ENCODE measurements at places on chromosomes 3 and 15.

- DNase-seq = no peak
Measured at GRCh38 chr3:184578822-184579221, 17.2 kb downstream of the EPHB3 start.

DNA sequence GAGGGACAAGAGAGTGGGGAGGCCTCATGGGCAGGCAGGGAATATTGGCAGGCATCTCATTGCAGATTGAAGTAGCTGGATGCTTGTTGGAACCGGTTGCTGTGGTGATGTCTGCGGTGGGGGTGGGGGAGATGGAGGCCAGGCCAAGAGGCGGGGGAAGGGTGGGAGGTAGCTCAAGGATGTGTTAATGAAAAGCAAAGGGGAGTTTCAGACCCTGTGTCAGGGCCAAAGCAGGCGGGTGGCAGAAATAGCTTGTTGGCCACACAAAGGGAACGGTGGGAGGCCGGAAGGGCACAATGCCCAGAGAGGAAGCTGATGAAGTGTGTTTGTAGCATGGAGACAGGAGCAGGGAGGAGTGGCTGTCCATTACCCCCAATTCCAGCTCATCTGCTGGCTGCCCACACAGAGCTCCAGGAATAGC, 28.0 kb downstream of the CCDC33 start:
- no peak for DNase-seq

- DNase-seq = no peak
Measured at GRCh38 chr3:72439321-72440183, 408.7 kb downstream of the SHQ1 start.

- no peak for DNase-seq
Measured at GRCh38 chr3:98885851-98886250, 15.6 kb downstream of the DCBLD2 start.

GRCh38 chr15:67803996-67804843, 21.1 kb upstream of the SKOR1 start:
- DNase-seq = no peak

- peak; percentile 26 for DNase-seq
Measured at GRCh38 chr3:122074621-122075265, 19.6 kb downstream of the CD86 start.

DNA sequence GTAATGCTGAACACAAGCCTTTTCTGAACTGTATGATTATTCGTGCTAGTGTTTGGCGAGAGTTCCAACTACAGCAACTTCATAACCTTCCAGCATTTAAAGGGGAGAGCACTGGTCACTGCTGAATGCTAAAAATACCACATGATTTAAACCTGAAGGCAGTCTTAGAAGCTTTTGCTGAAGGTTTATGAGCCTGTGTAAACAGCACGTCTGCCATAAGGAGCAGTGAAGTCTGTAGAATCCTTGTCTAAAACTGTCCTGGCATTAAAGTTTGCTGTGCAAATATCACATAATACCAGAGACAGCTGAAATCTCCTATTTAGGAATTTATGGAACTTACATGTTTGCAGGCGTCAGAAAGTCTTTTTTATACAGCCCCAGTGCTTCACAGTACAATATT, 5.9 kb downstream of the SATB1 start:
- DNase-seq = no peak

GRCh38 chr15:49093252-49094105, 47.2 kb upstream of the SECISBP2L start:
- no peak for DNase-seq

DNA sequence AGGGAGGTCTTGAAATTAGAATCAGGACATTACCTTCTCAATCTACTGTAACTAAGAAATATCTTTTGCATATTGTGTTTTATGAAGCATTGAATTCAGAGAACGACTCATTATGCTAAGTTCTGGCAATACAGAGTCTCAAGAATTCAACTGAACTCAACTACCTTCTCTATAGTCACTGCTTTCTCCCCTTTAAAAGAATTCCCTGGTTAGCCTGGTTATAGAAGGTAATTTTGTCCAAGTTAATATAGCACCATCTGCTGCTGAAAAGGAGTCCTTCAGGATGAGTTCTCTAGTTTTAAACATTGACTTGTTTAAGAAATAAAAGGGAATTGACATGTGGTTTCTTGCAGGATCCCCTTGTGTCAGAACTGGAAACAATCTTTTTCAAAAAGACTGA, 60.2 kb downstream of the IL16 start:
- no peak for DNase-seq

DNA sequence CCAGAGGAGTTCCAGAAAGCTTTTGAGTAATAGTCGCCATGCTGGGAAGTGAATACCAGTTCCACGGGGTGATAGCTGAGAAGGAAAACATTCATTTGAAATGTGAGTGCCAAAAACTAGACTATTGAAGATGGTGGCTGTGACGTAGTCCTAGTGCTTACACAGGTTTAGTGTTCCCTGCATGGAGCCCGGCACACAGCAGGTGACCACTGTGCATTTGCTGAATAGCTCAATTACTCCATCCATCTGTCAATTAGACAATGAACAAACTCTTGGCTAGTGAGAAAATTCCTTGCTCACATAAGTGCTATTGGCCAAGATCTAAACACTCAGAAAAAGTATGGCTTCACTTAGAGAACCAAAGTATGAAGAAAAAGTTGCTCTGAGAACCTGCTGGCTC, 448.1 kb upstream of the WNT5A start:
- DNase-seq = no peak

GRCh38 chr3:31096661-31097395, 202.4 kb upstream of the GADL1 start:
- peak; percentile 8 for DNase-seq

DNA sequence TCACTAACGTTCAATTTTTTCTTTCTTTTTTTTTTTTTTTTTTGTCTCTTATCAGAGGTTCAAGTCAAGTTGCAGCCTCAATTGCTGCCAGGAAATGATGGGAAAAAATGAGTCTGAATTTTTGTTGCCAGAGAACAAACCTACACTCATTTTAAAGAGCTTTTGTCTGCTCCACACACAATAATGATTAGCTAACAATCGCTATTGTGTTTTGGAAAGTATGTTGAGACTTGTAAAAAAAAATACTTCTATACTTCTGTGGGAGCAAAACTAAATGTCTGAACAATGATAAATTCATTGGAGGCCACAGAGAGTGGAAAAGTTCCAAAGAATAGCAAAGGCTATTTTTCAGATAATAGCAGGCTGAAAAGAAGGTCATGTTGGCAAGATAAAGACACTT, 176.3 kb upstream of the LMCD1 start:
- DNase-seq = no peak

DNA sequence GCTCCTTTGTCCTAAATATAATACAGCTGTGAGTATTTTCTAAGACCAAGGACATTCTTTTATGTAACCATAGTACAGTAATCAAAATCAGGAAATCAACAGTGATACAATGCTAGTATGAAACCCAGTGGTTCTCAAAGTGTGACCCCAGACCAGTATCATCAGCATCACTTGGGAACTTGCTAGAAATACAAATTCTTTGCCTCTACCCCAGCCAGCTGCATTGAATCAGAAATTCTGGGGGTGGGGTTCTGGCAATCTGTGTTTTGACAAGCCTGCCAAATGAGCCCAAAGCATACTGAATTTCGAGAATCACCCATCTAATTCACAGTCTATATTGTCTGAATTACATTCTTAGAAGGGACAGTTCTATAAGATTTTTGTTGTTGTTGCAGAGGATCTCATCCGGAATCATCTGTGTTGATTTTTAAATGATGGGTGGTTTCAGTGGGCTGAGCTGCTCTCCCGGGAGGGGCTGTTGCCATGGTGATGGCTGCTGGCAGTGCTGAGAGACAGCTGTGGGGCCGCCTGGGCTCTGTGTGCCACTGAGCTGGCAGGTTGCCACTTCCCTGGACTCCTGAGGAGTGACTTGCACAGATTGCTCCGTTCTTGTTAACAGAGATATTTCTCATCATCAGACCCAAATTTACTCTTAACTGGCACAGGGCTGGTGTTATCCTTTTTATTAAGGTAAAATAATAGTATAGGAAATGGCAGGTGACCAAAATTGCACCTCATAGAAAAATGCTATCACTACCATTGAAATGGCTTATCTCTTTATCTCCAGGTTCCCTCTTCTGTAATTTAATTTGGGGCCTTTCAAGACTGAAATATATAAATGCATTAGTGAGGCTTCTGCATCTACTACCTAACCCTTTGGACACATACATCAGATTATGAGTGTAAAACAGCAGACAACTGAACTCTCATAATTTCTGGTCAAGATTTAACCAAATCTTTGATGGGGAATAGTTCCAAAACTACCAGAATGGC, 56.5 kb downstream of the NEK11 start:
- DNase-seq = no peak

DNA sequence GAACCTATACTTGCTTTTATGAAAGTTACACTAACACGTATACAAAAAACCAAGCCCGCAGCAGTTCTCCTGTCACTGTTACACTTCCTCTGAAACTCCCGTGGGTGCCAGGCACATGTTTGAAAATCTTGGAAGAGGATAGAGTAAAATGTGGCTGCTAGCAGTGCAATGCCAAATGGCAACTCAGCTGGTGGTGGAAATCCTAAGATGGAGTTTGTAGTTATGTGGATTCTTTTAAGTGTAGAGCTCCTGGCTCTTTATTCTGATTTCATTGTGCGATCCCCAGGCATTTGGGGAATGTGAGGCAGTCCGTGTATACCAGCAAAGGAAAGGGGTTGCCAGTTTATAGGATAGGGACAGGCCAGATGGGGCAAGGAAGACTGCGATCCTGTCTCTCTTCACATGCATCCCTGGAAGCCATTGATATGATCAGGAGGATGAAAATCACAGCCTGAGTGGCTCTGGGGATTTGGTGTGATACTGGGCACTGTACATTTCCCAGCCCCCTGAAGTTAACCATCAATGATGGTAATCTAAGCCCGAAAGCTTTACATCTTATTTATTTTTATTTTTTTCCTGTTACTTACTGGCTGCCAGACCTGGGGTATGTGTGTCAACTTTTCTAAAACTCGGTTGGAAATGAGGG, 1.1 kb downstream of the STAC start:
- DNase-seq = no peak

DNA sequence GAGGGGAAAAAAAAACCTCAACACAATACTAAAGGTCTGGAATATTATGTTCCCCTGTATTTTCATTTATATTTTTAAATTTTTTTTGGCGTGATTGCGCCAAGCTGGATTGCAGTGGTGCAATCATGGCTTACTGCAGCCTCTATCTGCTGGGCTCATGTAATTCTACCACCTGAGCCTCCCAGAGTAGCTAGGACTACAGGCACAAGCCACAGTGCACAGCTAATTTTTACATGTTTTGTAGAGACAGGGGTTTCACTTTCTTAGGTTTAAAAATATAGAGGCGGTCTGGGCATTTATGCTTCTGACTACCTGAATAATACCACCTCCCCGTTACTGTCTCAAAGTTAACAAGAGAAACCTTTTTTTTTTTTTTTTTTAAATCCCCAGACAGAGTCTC, 51.1 kb upstream of the MAP4 start:
- DNase-seq = no peak

- DNase-seq = peak; percentile 73
Measured at GRCh38 chr3:48151058-48151806, 37.0 kb downstream of the CDC25A start.

GRCh38 chr3:117669774-117670173, 960.2 kb downstream of the TUSC7 start:
- no peak for DNase-seq

GRCh38 chr3:183377307-183377959, 51.0 kb downstream of the MCF2L2 start:
- DNase-seq = no peak

- DNase-seq = no peak
Measured at GRCh38 chr3:122942239-122942638, 85.3 kb downstream of the SEMA5B start.

- DNase-seq = no peak
Measured at GRCh38 chr3:73500321-73500720, 124.4 kb downstream of the PDZRN3 start.

- no peak for DNase-seq
Measured at GRCh38 chr15:78212546-78213424, 21.6 kb downstream of the ACSBG1 start.

DNA sequence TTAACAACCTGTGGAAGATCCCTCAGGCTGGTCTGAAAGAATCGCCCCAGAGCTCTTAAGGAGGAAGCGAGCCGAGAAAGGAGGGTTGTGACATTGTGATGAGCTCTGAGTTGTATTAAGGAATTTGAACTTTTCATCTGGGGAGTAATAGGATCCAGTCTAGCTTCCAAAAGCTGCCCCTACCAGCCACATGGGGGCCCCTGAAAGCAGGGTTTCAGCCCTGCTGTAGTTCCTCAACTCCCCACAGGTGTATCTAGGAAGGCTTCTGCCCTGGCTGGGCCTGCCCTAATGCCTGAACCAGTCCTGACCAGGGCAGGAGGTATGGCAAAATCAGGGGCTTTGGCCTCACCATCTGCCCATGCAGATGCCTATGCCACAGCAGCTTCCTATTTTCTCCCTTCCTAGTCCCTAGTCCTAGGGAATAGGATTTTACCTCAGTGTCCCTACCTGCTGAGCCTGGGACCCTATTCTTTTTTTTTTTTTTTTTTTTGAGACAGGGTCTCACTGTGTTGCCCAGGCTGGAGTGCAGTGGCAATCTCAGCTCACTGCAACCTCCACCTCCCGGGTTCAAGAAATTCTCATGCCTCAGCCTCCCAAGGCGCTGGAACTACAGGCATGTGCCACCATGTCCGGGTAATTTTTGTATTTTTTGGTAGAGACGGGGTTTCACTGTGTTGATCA, 5.0 kb upstream of the AP3S2 start:
- peak; percentile 66 for DNase-seq

DNA sequence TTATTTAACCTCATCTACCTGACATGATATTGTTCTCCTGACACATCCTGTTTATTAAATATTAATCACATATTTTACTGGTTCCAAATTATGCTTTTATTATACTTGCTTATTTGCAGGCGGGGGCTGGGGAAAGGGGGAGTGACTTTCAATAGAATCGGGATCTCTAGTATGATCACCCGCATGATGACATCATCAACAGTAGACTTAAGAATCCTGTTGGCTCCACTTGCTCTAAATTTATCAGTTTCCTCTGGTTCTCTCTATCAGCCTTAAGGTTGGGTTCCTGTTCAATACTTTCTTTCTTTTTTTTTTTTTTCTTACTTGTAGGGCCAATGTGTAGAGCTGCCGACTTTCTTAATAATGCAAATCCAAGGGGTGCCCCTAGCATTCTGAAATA, 317.5 kb downstream of the BCHE start:
- no peak for DNase-seq

- DNase-seq = no peak
Measured at GRCh38 chr3:53273146-53273670, 17.4 kb upstream of the TKT start.

- DNase-seq = no peak
Measured at GRCh38 chr3:111882799-111883198, 23.7 kb downstream of the PHLDB2 start.

- no peak for DNase-seq
Measured at GRCh38 chr15:73325191-73325861, 43.4 kb downstream of the HCN4 start.

DNA sequence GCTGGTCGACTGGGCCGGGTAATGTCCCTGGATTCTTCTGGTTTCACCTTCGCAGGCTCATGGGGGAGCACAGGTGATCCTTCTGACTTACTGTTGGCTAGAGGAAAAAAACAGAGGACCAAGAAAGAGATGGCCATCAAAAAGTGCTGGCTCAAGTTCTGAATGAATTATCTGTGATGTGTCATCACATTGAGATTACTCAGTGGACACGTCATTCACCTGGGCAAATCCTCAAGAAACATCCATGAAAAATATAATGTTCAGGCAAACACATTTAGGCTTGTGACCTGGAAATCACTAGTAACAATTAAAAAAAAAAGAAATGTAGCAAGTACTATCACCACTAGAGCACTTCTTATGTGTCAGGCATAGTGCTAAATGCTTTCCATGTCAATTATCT, 81.5 kb upstream of the SLC2A2 start:
- DNase-seq = no peak

GRCh38 chr3:27105904-27106303, 263.3 kb downstream of the NEK10 start:
- no peak for DNase-seq

Data from activated CD4-positive, alpha-beta T cell treated with anti-CD3 and anti-CD28 coated beads, Interleukin-2, amount 10 ng/mL, durations not matched to agents 7 days and 5 days (primary cell).